Stimulated activated CD4-positive, alpha-beta T cell treated with anti-CD3 and anti-CD28 coated beads, Interleukin-2, amount 100 ng/mL, for 48 hours (primary cell): ENCODE measurements at places on chromosomes 2 and 18.

DNA sequence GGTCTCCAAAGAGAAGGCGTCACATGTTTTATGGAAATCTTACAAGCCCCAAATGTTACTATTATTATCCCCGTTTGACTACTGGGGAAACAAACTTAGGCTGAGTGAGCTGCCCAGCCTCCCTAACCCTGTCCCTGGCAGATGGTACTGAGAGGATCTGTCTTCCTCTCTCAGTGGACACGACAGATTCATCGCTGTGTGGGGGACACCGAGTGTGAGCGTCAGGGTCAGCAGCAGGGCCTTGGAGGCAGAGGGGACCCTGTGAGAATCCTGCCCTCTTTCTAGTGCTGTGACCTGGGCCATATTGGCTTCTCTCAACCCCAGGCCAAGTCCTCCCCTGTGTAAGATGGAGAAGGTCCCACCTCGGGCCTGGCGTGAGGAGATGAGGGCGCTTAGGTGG, 27.1 kb upstream of the SMAD7 start:
- no peak for DNase-seq

DNA sequence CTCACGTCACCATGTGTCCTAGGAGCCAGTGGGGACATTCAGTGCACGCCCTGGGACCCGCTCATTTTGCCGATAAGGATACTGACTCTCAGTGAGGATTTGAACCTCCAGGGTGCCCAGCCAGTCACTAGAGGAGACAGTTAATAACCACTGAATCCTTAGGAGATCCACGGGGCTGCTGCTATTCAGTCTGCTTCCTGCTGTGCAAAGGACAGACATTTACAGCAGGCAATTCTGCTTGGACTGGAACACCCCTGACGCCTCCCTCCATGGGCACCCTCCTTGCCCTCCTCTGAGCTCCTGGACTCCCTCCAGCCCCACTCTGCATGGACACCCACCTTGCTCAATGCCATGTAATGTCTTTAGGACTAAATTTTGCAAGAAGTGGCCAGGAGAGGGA, 265.5 kb downstream of the EIPR1 start:
- no peak for DNase-seq

GRCh38 chr2:239271471-239271870, 129.3 kb downstream of the HDAC4 start:
- DNase-seq = no peak

DNA sequence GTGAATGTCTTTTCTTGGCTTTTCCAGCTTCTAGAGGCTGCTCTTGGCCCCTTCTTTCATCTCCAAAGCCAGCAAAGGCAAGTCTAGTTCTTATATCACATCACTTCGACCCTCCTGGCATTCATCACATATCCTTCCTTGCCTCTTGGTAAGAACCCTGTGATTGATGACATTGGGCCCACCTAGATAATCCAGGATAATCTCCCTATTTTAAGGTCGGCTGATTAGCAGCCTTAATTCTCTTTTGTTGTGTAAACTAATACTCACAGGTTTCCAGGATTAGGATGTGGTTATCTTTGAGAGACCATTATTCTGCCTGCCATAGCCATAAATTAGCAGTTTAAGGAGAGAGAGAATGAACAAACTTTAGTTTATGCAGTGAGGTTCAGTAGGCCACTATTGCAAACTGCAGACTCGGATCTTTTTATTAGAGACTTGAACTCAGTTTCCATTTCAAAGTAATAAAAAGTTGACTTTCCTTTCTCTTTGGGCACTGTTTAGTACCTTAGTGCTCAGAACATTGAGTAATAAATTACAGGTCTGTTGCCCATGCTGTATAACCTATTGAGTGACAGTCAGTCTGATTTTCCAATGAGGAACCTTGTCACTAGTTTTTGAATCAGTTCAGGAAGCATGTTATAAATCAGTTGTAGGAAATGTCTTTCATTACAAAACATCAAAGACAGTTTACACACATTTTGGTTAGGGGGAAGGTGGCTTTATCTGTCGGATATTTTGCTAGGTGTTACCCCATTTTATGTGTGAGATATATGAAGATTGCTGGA, 4.5 kb downstream of the NDUFV2 start:
- no peak for DNase-seq

- no peak for DNase-seq
Measured at GRCh38 chr2:71876542-71877451, 270.9 kb downstream of the CYP26B1 start.

GRCh38 chr2:168245074-168245825, 2.1 kb downstream of the STK39 start:
- DNase-seq = no peak

DNA sequence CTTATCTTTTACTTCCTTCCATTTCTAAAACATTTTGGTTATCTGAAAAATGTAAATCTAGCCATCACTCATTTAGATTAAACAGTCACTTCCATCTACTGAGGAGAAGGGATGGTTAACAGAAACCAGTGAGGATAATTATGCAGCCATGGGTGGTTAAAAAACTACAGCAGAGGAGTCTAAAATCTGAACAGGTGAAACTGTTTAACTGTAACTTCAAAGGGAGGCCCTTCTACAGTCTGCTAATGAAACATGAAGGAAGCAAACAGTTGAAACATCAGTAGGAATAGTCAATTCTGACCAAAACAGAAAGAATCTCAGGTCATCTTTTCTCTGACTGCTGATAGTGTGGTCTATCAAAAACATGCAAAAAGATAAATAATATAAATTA, 71.0 kb downstream of the DTNB start:
- DNase-seq = no peak

DNA sequence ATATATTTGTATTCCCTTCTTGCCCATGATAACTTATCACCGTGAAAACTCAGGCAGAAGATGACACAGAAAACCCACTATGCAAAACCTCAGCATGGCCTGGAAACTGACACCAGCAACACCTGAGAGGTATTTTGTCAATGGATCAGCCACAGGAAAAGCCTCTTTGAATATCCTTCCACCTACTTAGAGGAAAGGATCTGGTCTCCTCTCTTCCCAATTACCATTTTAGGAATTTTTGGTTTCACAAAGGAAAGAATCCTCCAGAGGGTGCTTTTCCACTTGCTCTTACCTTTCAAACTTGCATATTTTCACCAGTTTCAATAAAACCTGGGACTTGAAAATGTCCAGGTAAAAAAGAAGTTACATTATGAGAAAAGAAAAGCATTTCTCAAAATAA, 20.0 kb upstream of the MEIS1 start:
- DNase-seq = no peak

- DNase-seq = no peak
Measured at GRCh38 chr2:213316001-213316735, 31.9 kb downstream of the SPAG16 start.

GRCh38 chr2:67311536-67311935, 85.6 kb upstream of the ETAA1 start:
- no peak for DNase-seq

DNA sequence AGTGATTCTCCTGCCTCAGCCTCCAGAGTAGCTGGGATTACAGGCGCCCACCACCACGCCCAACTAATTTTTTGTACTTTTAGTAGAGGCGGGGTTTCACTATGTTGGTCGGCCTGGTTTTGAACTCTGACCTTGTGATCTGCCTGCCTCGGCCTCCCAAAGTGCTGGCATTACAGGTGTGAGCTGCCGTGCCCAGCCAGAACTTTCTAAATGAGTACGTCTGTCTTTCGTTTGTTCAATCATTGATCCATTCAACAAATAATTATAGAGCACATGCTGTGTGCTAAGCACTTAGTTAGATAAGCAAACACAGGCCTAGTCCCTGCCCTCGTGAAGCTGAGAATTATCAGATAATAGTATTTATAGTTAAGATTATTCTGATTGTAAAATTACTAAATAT, 56.5 kb downstream of the TTC39C start:
- DNase-seq = no peak

DNA sequence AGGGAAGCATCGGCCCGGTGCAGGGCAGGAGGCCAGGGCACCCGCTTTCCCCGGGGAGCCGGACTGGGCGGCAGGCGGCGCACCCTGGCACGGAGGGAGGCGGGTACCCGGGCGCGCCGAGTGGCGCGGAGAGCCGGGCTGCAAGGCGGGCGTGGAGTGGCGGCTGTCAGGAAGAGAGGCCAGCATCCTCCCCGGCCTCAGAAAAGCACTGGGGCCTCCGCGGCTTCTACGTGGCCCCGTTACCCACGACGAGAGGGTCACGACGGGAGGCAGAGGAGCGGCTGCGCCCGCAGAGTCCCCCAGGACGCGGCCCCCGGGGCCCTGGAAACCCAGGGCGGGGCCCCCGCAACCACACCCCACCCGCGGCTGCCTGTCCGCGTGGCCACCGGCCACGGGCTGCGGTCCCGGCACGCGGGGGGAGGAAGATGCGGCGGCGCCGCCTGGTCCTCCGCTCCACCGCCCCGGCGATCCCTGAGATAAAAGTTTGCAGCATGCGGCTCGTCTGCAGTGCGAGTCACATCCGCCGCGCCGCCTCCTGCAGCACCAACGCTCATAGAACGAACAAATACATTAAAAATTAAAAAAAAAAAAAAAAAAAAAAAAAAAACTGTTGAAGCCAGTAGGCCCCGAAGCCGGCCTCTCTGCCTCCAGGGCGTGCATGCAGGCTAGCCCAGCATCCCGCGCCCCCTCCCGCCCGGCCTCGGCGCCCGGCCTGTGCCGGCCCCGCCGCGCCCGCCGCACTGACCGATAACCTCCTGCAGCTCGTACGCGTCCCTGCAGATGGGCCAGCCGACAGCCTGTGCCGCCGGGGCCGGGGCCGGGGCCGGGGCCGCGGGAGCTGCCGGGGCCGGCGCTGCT, 683 bp downstream of the STK39 start:
- peak; percentile 57 for DNase-seq
